ENCODE measurements at places on chromosomes 11 and 22. TPM values are rescaled to one million over a fixed set of nuclear protein-coding genes. Genes with fewer than 3 reads are reported as not detected.

Gene KLHL22
- 13.5 TPM for total RNA-seq

Gene OR1S1
- total RNA-seq = not detected

Gene KCNQ1OT1
- 0.35 TPM for total RNA-seq

Gene ZBTB16
- total RNA-seq = 64.8 TPM

Gene PCNX3
- total RNA-seq = 9.3 TPM

Gene HTR3B
- total RNA-seq = not detected
